ENCODE measurements at places on chromosomes 2 and 18.

DNA sequence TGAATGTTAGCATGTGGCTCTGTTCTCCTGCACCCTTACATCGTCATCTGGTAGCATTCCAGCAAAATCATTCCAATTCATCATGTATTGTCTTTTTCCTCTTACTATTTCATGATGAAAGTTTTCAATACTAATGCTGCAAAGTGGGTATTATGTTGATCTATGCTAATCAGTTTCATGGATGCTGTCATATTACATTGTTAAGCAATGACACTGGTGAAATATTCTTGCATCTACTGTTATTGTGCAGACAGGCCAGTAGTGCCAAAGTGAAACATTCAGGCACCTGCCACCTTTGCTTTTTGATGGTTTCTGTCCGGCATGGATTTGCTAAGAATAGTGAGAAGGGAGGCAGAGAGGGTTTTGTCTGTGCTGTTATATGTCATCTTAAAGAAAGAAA is 76.1 kb upstream of the SMIM21 start:
- no peak for DNase-seq

DNA sequence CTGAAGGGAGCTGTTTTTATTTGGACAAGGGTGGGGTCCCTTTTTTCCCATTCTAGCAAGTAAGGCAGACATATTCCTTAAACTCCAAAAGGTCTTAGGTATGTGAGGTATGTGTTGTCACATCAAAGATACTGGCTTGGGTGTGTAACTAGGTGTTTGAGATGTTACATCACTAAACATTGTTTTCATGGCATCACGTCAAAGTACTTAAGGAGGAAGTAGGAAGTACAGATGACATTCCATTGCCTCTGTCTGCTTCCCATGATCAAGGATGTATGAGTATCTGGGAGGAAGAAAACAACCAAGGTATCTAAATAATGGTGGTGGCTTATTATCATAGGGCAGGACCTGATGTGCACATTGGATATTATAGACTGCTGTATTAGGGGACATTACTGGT is 39.3 kb downstream of the CD302 start:
- no peak for DNase-seq

DNA sequence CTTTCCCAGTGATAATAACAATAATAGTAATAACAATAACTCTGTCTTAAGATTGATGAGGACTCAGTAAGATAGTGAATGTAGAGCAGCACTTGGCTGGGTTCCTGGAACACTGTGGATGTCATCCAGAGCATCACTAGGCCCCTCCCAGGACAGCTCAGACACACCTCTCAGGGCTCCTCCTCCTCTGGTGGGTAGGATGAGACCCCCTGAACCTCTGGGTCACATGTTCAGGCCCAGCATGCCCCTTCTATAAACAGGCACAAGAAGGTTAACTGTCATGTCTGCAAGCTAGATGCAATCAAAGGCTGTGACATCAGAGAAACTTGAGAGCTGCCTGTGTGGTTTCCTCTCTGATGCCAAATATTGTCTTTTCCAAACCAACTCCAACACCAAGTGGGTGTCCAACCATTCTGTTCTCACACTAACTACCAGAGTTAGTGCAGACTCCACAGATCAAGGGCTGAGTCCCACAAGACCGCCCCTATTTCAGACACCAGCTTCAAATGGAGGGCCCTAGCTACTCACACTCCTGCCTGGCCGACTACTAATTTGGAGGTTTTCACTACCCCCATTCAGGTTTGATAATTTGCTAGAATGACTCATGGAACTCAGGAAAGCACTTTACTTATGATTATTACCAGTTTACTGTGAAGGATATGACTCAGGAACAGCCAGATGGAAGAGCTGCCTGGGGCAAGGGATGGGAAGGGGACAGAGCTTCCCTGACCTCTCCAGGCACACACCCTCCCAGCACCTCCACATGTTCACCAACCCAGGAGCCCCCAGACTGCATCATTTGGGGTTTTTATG is 46.4 kb upstream of the BZW1 start:
- peak; percentile 75 for DNase-seq

GRCh38 chr2:134368009-134368817 is 114.3 kb downstream of the MGAT5 start:
- peak; percentile 18 for DNase-seq

GRCh38 chr18:57749604-57749970 is 53.5 kb downstream of the ATP8B1 start:
- DNase-seq: no peak

GRCh38 chr18:54752185-54752584 is 76.1 kb upstream of the RAB27B start:
- DNase-seq: no peak

- no peak for DNase-seq
These were observed 156.1 kb downstream of the FAM210A start for GRCh38 chr18:13570216-13570615.

- peak; percentile 43 for DNase-seq
These were observed 68.3 kb downstream of the SPTBN1 start for GRCh38 chr2:54524226-54524991.

DNA sequence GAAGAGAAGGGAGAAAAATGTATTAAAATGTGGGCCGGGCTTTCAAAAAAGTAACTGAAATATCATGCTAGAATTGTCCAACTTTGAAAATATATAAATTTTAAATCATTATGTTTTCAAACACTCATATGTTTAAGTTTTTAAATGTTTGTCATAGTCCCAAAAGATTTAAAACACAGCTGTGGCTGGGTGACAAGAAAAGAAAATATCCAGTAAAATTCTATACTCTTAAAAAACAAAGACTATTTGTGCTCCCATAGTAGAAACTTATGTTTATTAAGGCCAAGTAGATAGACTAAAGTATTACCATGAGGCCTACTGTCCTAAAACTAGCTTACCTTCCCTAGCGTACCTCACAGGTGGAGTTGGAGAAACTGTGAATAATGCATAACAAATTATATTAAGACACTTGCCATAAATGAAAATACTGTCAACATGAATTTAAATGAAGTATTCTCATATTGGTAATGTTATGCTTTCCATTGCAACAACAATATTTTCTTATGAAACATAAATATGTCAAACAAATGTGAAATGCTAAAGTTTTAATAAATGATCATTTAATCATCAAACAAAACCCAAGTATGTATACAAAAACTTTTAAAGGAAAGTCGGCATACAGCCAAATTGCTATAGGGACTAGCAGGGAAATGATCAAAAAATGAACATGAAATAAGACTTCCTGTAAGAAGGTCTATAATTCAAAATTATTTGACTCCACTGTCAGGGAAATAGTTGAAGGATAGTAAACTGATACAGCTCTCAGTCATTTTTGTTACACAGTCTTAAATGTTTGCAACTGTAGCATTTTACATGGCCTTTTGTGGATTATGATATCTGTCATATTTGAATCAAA is 13.4 kb downstream of the MEIS1 start:
- no peak for DNase-seq
